ENCODE measurements at places on chromosomes 5 and 9.

- DNase-seq: no peak
These were observed 1.7 kb downstream of the FBP2 start for GRCh38 chr9:94591876-94592275.

- DNase-seq: no peak
These were observed 179.3 kb downstream of the ALDH1A1 start for GRCh38 chr9:72773570-72773969.

DNA sequence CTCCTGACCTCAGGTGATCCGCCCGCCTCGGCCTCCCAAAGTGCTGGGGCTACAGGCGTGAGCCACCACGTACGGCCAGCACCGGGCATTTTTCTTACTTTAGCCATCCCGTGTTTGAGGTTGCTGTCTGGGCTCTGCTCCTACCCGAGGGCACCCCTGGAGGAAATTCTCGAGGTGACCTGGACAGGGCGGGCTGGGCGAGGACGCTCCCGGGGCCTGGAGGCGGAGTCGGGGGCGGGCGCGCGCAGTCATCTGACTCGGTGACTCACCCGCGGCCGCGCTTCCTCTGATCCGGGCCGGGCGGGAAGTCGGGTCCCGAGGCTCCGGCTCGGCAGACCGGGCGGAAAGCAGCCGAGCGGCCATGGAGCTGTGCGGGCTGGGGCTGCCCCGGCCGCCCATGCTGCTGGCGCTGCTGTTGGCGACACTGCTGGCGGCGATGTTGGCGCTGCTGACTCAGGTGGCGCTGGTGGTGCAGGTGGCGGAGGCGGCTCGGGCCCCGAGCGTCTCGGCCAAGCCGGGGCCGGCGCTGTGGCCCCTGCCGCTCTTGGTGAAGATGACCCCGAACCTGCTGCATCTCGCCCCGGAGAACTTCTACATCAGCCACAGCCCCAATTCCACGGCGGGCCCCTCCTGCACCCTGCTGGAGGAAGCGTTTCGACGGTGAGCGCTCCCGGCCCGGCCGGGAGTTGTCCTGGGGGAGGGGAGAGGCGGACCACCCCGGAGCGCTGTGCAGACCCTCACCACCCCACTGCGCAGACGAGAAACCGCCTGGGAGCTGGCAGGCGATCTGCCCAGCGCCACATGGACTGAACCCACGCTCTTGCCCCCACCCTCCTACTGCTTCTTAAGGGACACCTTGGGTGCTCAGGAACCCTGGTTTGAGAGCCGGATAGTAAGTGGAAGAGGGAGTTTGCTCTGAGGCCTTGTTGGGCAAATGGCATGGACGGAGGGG lies at the start of gene HEXB:
Gene HEXB, plus strand, starts transcription at position 334 of the 952 bp plus-strand sequence. Its CDS starts 28 bp downstream, at position 362.
- peak; percentile 91 for DNase-seq

DNA sequence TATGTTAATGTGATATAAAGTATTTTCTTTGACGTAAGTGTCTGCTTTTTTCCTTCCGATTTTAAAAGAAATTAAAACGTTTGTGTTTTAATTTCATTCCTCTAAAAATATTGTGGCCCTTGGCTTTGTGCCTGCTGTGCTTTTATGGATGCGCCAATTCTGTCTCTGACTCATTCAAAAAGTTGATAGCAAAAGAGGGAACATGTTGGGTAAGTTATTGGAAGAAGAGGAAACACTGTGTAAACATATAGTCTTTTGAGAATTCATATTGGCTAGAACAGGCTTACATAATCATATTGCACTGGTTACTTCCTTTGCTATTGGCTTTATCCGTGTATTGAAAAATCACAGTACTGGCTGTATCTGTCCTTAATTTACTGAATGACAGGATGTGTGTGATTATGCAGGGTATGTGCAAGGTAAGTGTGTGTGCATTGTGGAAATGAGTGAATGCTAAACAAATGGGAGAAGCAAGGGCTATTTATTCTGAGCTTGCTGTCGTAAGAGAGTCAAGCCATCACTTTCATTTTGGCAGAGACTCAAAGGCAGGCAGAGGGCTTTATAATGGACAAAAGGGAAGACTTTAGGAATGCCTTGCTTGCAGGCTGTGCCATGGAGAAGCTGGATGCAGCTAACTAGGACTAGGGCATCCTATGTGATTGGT lies 67.8 kb downstream of the SGCD start:
- no peak for DNase-seq

- no peak for DNase-seq
These were observed 146.9 kb upstream of the GNA14 start for GRCh38 chr9:77794985-77795384.

All from activated naive CD8-positive, alpha-beta T cell treated with anti-CD3 and anti-CD28 coated beads, Interleukin-2, amount 50 U/mL, for 24 hours (primary cell).